HEK293T (cell line): ENCODE measurements at places on chromosomes 5 and 9.

GRCh38 chr5:96924016-96924443 lies 11.8 kb upstream of the LNPEP start:
- peak; percentile 37 for DNase-seq

DNA sequence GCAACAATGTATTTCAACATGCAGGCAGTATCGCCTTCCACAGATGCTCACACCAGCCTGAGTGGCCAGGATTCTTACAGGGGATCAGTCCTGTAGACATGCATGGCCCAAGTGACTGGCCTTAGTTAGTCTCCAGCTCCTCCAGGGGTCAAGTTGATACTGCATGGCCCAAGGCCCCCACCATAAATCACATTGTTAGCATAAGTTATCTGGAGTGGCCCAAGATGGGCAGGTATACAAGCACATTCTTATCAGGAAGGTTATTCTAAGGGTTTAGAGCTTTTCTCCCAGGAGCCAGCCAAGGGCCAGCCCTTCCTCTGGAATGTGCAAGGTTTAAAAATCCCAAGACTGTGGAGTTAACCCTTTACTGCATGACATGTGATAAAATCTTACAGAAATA lies 230.9 kb upstream of the NFIL3 start:
- no peak for DNase-seq

DNA sequence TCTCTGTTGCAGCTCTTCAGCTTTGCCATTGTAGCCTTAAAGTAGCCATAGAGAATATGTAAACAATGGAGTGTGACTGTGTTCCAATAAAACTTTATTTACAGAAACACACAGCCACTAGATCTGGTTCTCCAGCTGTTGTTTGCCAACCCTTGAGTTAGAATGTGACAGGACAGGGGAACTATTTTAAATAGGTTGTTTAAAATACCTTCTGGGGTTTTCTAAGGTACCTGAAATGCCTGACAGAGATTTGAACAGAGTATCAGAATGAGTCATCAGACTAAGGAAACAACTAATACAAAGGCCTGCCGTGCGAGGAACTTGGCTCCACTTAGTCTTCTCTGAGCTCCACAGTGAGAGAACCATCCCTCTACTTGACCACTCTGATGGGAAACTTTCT lies 85.4 kb downstream of the HSD17B4 start:
- DNase-seq = no peak

DNA sequence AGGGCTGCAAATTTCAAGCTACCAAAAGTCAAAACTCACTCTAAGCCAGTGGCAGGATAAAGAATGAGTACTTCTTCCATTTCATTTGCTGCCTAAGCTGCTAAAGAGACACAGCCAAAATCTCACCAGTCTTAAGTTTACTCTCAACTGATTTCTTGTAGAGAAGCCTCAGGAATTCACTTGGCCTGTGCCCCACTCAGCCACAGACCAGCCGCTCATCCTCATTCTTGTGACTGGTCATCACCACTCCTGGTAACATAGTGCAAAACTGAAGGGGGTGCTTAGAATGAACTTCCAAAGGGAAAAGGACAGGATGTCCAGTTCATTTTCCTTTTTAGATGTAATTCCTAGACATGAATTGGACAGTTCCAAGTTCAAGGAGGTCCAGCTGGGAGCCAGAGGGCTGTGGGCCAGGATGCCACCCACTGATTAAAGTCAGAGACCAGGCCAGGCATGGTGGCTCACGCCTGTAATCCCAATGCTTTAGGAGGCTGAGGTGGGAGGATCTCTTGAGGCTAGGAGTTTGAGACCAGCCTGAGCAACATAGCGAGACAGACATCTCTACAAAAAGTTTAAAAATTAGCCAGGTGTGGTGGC lies 72.7 kb upstream of the RANBP3L start:
- DNase-seq = no peak

DNA sequence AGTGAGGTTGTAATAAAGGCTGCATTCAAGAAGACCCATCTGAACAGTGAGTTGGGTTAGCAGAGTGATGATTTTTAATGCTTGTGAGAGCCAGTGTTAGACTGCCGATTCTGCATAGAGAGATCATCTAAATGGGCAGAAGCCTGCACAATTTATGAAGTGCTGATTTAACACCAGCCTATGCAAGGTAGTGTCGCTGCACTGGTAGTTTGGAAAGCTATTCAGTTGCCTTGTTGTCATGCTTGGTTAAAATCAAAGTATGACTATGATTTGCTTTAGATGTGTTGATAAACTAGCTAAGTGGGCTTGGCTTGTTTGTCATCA lies 379 bp upstream of the LRRTM2 start:
- DNase-seq = no peak
